ENCODE measurements at places on chromosomes 3 and 15.

DNA sequence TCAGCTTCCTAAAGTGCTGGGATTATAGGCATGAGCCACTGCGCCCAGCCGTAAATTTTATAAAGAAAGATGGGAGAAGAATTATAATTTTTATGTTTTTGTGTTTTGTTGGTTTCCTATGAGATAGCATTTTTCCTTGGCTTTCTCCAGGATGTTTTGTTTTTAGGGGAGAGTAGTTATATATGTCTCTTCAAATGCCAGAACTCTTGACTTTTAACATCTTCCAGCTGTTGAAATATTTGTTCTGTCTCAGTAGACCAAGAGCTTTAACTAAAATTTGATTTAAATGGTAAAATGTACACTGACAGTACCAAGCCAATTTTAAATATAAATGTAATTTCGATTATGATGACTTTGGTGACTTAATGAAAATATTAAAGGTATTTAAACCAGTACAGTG, 96.8 kb downstream of the DHX36 start:
- no peak for DNase-seq

GRCh38 chr15:31263751-31264558, 62.7 kb upstream of the KLF13 start:
- no peak for DNase-seq

- no peak for DNase-seq
Observed at GRCh38 chr3:67804578-67804977, 150.2 kb upstream of the SUCLG2 start.

DNA sequence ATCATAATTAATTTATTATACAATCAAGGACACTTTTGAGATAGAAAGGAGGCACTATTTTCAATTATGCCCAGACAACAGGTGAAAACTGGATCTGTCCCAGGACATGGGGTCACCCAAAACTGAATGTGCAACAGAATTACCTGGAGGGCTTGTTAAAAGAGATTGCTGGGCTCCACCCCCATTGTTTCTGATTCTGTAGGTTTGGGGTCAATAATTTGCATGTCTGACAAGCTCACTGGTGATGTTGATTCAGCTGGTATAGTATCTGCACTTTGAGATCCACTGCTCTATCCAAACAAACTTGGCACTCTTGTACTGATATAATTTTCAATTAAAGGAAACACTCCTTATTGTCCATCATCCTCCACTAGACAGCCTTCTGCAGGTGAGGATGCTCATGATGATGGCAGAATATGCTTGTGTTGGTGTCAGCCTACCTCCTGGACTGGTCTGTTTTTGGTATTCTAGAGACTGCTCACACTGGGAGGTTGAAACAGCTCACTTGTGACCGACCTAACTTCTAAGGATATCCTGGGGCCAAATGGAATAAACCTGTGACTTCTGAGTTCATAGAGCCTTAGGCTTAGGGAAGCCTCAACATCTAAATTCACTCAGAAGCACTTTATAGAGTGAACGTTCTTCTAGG, 2.2 kb downstream of the P2RY14 start:
- DNase-seq: no peak

- DNase-seq: peak; percentile 96
Observed at GRCh38 chr15:40754883-40755811, at the start of gene RMDN3. Gene RMDN3, minus strand, starts transcription at chr15:40755254. Its CDS starts 471 bp downstream, at chr15:40754783.

GRCh38 chr15:47570044-47570443, 147.3 kb upstream of the SEMA6D start:
- no peak for DNase-seq

- no peak for DNase-seq
Observed at GRCh38 chr3:141125351-141125750, 74.2 kb downstream of the SPSB4 start.

DNA sequence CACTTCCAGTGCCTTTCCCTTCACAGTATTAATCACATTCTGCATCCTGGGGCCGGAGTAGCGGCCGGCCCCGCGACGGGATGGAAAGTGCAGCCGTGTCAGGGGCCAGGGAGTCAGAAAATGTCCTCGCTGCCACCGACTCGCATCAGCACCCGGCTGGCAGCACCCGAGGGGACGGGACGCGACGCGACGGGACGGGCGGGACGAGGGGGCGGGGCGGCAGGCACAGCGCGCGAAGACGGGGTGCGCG, 353 bp downstream of the ATG3 start:
- peak; percentile 74 for DNase-seq

GRCh38 chr3:99870712-99871111, 53.0 kb downstream of the CMSS1 start:
- no peak for DNase-seq

- no peak for DNase-seq
Observed at GRCh38 chr3:147372525-147373027, 33.8 kb downstream of the ZIC4 start.

- DNase-seq: no peak
Observed at GRCh38 chr15:66461917-66462316, 35.6 kb downstream of the SNAPC5 start.

DNA sequence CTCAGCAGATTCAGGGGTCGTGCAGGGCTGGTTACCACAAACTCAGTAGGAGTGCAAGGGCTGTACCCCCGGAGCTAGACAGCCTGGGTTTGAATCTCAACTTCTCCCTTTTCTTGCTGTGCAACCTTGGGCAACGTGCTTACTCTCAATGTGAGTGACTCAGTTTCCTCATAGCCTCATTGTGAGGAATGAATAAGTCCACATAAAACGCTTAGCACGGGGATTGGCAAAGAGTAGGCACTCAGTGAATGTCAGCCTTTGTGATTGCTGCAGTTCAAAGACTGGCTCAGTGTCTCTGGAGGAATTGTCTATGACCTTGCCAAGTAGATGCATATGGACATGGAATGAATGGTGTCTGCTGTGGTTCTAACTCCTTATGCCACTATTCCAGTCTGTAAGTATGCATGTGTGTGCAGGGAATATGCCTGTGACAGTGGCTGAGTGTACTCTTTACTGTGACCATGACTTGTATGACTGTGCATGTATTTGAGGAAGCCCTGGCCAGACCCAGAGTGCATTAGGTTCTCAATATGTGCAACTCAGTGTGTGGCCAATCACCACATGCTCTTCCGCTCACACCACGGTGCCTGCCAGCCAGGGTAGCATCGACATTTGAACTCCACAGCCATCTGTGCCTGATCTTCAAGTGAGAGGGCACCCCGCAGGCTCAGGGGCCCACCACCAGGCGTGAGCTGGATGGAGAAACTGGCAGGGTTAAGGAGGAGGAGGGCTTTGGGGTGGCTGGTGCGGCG, 900 bp upstream of the HYAL3 start:
- DNase-seq: no peak

GRCh38 chr3:119965692-119966091, 128.6 kb downstream of the GSK3B start:
- DNase-seq: no peak

- DNase-seq: no peak
Observed at GRCh38 chr3:101414121-101414520, 93.7 kb upstream of the IMPG2 start.

- DNase-seq: peak; percentile 17
Observed at GRCh38 chr15:50138391-50138790, 19.4 kb upstream of the ATP8B4 start.

DNA sequence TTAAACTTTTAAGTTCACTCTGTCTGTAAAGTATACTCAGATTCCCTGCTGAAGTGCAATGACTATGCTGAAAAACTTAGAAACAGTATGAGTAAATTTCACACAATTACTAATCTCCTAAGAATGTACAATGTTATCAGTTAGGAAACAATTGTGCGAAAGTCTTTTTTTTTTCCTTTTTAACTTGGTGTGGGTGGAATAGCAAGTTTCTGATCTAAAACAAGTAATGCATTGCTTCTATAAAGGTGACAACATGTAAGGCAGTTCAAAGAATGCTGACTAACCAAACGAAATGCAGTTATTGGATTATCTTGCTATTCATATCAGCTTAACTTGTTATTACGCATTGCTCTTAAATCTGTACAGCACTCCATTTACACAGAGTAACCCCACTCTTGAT, 19.3 kb upstream of the SLC12A8 start:
- no peak for DNase-seq

DNA sequence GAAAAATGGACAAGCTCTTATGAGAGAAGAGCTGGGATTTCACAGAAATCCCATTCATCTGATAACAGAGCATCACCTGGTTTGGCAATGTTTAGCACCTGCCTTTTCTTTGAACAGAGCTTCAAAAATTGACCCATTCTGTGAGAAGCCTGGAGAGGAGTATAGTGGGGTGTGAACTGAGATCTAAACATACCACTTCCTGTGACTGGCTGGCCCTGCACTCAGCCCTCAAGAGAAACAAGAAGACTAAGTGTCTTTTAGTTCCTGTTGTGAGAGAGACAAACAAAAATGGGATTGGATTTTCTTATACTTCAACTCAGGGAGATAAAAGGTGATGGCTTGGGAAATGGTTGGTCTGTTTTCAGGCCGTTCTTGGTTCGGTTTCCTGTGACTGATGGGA, 1060.2 kb downstream of the ROBO1 start:
- DNase-seq: no peak

Data from NCI-H526 (cell line).